ENCODE measurements at places on chromosomes 1 and 21. TPM values are rescaled to one million over a fixed set of nuclear protein-coding genes. Genes with fewer than 3 reads are reported as not detected.

DNA sequence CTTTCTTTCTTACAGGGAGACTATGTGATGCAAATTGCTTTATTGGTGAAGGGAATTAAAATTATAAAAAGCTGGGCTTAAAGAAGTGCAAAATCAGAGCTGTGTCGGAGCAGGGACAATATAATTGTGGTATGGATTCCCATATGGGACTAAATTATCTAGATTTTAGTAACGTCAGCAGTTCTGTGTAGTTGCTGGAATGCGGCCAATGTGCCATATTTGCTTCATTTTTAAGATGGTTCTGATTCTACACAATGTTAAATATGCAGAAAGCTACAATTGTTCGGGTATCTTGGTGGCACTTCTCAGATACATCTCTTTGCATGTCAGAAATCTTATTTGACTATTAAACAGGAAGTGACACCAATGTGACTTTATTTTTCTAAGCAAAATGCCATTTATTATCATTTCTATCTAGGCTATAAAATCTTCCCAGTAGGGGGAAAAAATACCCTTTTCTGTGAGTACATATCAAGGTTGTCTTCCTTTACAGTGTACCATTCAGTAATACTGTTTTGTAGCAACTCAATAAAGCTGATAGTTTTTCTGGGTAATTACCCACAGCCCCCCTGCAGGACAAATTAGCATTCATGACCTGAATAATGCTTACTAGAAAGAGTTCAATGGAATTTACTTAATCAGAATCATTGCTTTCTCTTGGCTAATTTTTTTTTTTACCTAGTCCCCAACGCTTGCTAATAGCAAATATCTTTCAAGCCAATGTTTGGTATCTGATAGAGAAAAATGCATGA is 288.3 kb upstream of the ADGRL2 start:
- no peak for DNase-seq

GRCh38 chr1:81125672-81126071 is 675.1 kb upstream of the ADGRL2 start:
- DNase-seq: peak; percentile 62

DNA sequence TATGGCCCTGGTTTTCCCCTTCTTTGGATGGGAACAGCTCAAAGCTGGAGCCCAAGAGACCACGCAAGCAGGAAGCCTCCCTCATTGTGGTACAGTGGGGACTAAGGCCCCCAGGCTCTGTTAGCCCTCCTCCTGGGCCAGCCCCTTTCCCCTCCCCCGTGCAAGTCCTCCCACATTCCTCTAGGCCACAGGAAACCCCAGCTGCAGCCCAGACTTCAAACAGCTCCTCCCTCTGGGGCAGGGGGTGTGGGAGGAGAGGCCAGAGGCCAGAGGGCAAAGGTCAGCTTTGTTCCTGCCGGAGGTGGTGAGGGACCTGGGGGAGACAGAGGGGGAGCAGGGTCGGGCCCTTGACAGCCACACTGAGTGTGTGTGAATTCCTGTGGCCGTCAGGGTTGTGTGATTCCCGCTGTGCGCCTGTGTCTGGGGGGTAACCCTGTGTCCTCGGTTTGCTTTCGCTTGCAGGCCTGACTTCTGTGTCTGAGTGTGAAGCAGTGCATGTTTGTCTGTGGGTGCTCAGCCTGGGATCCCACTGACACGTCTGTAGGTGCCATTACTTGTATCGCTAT is 3.4 kb upstream of the AHDC1 start:
- DNase-seq: no peak

- DNase-seq: no peak
Measured at GRCh38 chr1:60134716-60135115, 61.1 kb upstream of the C1orf87 start.

DNA sequence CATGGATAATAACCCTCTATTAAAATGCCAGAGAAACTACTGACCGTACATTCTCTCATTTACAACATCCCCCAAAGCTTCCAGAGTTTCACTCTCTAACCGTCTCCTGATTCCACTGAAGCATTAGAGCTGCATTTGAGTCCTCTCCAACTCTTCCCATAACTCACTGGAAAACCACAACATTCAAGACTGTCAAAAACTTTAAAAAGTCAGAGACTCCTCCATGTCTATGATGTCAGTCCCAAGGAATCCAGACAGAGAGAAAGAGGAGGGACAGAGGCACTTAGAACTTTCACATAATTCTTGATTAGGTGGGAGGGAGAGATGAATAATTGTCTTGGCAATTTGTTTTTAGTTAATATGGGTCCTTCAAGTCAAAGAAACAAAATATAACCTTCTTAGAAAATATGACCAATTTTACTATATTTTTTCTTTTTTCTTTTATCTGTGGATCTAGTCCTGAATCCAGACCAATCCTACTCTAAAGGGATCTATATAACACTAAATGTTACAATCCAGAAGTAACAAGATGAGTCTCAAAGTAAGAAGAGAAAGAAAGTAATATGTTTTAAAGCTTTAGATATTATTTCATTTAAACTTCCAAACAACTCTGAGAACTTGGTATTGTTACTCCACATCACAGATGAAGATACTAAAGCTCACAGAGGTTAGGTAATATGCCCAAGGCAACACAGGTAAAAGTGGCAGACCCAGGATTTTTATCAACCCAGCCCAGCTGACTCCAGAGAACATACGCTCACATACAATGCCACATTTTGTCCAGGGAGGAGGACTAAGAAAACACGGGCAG is 23.8 kb downstream of the OTUD7B start:
- DNase-seq: peak; percentile 40

- DNase-seq: peak; percentile 85
Measured at GRCh38 chr1:46446646-46447498, 42.8 kb upstream of the DMBX1 start.

CALML6 gene
- 108 TPM for total RNA-seq

C1QA gene
- 15.8 TPM for total RNA-seq

AMPD1 gene
- 31.1 TPM for total RNA-seq

IL22RA1 gene
- total RNA-seq: 1.2 TPM
